ENCODE measurements at places on chromosomes 3 and 15.

DNA sequence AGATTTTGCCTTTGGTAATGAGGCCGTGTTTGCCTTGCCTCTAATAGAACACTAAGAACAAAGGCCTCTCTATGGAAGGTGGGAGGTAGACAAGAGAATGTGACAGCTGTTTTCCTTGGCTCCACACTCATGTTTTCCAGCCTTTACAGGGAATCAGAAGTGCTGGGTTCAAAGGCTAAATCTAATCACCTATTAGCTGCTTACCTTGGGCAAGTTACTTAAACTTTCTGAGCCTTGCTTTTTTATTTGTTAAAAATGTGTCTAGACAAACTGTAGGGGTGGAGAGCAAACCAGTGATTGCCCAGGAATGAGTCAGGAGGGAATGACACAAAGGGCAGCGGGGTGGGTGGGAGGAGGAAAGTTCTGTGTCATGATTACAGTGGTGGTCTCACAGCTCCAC, 179.0 kb downstream of the P3H2 start:
- no peak for DNase-seq

DNA sequence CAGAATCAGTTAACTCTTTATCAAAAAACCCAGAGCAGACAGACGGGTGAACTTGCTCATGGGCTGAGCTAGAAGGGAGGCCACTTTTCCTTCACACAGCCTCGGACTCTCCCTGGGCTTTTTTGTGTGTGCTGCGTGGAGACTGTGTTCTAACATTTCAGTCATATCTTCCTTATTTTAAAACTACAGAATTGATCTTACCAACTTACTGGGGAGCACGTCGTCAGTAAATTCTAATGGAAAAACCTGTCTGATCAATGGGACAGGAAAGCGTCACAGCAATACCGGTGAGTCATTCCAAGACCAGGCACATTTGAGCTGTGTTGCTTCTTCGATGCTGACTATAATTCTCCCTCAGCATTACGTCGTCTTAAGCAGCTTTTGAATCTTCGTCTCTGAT, 145.1 kb downstream of the LPP start:
- DNase-seq = no peak

GRCh38 chr3:119378259-119378803, 84.1 kb downstream of the ARHGAP31 start:
- no peak for DNase-seq

DNA sequence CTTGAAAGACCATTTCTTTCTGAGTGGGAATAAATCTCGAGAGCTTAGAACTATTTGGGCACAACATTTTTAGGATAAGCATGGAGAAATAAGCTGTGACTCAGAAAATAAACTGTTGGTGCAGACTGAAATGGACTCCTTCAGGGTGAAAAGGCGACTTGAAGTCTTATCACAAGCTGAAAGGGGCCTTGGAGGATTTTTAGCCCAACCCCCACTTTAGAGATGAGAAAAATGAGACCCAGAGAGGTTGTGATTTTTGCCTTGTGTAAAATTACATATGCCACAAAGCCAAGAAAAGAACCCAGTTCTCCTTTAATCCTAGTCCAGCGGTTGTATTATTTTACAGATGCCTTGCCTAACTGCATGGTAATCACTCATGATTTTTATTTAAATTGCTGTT, 1.5 kb downstream of the ATP1B3 start:
- DNase-seq = no peak

- DNase-seq = no peak
Measured at GRCh38 chr15:61195116-61196002, 33.7 kb downstream of the RORA start.

- no peak for DNase-seq
Measured at GRCh38 chr15:76823890-76824289, 81.2 kb downstream of the SCAPER start.

DNA sequence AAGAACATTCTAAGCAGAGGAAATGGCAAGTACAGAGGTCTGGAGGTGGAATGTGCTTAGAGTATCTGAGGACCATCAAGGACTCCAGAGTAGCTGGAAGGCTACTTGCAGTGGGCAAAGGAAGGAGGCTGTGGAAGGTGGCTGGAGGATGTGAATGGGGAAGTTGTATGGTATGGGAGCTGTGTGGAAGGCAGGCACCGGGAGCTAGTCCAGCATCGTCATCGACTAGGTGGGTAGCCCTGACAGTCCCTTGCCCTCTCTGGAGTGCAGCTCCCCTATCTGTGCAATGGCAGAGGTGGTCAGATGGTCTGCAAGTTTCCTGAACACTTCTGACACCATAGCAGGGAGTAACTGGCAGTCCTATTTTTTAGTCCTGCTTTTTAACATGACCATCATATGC, 19.3 kb downstream of the CCDC13 start:
- no peak for DNase-seq

GRCh38 chr3:58728723-58729122, 62.1 kb upstream of the FAM3D start:
- DNase-seq = no peak

DNA sequence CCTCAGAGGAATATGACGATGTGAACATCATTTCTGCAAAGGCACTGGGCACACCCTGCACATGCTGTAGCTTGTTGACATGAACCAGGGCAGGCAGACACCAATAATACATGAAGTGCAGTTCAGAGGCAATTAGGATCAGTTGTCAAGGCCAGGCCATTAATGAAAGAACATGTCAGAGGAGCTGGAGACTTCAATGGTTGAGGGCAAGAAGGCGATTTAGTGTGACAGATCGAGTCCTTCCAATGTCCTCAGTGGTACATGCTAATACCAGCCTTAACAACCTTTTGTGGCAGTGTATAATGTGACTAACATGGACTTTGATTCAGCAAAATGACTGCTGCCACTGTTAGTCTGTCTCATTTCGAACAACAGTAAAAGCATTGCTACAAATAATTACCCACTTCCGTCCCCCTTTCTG, 205.2 kb upstream of the NANOGP8 start:
- DNase-seq = no peak

- no peak for DNase-seq
Measured at GRCh38 chr3:18245721-18246120, 179.4 kb downstream of the SATB1 start.

- no peak for DNase-seq
Measured at GRCh38 chr3:66038384-66038725, 363 bp downstream of the MAGI1 start.
